ENCODE measurements at places on chromosomes 3 and 15. TPM values are rescaled to one million over a fixed set of nuclear protein-coding genes. Genes with fewer than 3 reads are reported as not detected.
A peak's percentile ranks its signal among the peaks of the same experiment; 100 is the strongest.

DNA sequence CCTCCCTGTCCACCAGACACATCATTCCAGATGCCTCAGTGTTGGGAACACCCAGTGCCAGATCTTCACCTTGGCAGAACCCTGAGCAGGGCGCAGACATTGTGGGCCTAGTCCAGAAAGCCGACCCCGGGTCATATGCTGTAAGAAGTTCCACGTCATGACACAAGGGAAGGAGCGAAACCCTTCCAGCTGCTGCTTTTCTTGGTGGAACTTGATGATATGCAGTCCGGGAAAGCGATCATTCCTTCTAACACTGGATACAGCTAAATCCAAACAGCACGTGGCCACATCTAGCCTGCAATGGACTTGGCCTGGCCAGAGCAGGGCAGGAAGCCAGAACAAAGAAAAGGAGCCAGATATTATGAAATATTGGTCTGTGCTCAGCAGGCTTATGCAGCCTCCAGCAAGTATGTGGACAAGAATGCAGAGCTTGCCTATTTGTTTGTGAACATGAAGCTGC is 22.0 kb downstream of the GASK1A start:
- no peak for DNase-seq

GRCh38 chr3:184725176-184725719 is 13.4 kb upstream of the MAGEF1 start:
- DNase-seq, result no peak

- no peak for DNase-seq
Measured at GRCh38 chr3:61686228-61686648, 124.9 kb downstream of the PTPRG start.

The GOLGA8S gene
- total RNA-seq, result not detected

The PRR20G gene
- not detected for total RNA-seq

DNA sequence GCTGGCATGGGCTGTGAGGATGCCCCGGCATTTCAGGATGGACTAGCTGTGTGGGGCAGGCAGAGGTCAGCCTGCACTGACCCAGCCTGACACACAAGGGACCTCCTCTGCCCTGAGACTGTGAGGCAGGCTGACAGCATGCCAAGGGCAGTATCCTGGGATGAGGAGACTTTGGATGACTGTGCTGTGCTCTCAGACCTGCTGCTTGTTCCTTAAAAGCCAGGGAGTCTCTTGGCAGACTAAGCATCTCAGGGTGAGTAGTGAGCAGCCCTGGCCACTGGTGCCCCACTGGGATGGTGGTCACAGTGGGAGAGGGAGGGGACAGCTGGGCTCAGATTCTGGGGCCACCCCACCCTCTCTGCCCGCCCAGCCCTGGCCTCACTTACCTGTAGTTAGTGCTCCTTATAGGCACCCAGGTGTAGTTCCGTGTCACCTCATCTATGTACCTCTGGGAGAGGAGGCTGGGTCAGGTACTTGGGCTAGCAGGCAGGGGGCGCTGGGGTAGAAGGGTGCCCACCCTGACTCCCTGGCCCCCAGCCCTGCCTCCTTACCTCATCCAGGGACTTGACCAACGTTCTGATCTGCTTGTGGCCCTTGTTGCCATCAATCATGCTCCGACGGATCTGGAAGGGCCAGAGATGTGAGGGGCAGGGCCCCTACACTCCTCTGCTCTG is 16.1 kb upstream of the TMEM115 start:
- peak; percentile 89 for DNase-seq

- DNase-seq, result no peak
Measured at GRCh38 chr15:73632670-73633058, 525 bp downstream of the NPTN start.

- DNase-seq, result no peak
Measured at GRCh38 chr15:101440846-101441590, 48.5 kb downstream of the PCSK6 start.

GRCh38 chr15:35630532-35630931 is 84.6 kb upstream of the DPH6 start:
- no peak for DNase-seq

All from H7 (cell line).